ENCODE measurements at places on chromosomes 7 and 10.
A peak's percentile ranks its signal among the peaks of the same experiment; 100 is the strongest.

DNA sequence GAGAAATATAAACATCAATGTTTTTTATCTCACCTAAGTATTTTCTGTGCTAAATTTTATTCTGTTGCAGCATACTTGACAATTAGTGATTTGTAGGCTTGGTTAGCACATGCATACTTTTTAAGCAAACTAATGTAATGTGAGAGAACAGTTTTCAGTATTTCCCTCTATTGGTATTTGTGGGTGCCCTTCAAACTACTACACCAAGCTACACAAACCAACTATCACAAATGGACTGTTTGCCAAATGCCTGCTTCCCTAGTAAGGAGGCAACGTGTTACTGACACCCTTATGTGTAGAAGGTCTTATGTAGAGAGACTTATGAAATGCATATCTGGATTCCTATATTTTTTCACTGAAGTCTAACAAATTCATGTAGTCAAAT lies 98.4 kb upstream of the FZD1 start:
- DNase-seq = no peak

GRCh38 chr10:104033401-104033930 lies 52.2 kb downstream of the COL17A1 start:
- DNase-seq = no peak

DNA sequence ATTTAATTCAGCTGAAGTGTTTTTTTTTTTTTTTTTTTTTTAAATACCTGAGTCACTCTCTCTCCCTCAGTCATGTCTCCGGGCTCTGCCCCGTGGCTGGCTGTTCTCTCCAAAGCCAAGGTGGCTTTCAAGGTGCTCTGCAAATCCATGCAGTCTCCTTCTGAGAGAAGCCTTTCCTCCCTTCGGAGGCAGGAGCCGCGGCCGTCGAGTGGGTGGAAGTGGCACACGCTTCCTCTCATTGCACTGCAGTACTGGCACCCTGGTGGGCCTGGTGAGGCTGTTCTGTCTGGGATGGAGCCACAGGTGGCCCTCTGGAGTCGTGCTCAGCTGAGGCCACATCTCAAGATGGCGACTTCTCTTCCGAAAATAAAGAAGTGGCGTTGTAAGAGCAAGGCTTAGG lies 221.8 kb downstream of the GLRX3 start:
- no peak for DNase-seq

GRCh38 chr10:112765717-112766235 lies 184.3 kb upstream of the TCF7L2 start:
- DNase-seq = no peak

- no peak for DNase-seq
These were observed 83.0 kb upstream of the FAM180A start for GRCh38 chr7:135831455-135832195.

DNA sequence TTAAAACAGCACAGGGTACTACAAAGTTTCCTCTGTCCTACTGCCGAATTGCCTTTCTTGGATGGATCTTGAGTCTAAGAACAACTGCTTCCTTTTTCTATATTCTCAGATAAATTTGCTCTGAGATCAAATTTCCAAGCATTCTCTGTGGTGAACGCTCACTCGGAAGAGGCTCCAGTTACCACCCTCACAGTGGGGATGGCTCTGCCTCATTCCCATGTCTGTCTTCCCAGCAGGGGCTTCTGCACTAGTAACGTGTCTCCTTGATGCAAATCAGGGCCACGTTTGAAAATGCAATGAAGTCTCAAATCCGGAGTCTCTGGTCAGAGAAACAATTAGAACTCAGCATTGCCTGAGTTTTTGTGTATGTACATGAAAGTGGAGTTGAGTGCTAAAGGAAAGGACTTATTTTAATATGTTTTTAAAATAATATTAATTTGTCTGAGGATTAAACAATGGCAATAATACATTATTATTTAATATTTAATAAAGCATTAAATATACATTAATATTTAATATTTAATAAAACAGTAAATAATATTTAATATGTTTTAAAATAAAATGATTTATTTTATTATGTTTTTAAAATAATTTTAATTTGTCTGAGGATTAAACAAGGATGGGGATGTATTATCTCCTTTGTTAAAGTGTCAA lies 61.8 kb downstream of the INHBA start:
- no peak for DNase-seq

GRCh38 chr10:108051218-108051617 lies 886.7 kb upstream of the SORCS1 start:
- no peak for DNase-seq

GRCh38 chr10:84166620-84167288 lies 6.8 kb upstream of the GPR15LG start:
- no peak for DNase-seq

DNA sequence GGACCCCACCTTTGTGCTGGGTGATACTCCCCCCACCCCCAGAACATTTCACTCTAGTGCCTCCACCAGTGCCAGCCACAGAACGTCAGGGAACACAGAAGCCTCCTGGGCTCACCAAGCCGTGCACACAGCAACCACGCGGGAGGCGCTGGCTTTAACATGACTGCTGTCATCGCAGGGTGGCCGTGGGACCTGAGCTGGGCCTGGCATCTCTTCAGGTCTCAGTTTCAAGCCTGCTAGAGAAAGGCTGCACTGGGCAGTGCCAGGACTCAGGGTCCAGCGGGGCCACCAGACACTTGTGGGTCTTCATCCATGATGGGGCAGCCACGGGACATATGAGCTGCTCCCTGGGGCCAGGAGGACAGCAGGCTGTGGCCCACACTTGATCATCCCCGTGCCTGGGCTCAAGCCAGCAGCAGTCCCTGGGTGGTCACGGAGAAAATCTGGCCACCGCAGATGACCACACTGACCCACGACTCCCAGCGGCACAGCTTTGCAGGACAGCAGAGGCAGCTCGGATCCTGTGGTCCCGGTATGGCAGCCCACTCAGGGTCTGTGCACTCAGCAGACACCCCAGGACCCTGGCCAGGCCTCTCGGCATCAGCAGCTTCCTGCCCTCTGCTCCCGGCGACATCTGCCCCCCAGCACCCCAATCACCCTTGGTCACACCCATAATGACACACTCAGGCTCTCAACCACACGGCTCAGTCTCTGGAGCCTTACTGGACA lies 44.2 kb downstream of the CAMK2B start:
- DNase-seq = peak; percentile 26

DNA sequence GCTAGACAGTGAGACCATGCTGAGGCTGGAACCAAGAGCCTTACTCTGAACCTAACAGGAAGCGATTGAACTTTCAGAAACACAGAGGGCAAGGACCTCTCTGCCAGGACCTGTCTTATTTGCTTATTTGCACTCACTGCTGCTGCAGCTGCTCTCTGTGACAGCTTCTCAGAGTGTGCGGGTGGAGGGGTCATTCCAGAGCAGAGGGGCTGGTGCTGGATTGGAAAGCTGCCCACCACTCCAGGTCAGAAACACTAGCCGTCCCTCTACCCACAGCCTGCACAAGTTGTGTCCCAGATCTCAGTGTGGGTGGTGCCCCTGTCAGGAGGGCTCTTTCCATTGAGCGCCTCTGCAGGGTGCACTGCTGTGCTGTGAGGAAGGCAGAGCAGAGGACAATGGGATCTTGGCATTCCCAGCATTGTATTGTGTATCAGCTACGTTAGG lies 126.2 kb downstream of the CCNY start:
- no peak for DNase-seq

DNA sequence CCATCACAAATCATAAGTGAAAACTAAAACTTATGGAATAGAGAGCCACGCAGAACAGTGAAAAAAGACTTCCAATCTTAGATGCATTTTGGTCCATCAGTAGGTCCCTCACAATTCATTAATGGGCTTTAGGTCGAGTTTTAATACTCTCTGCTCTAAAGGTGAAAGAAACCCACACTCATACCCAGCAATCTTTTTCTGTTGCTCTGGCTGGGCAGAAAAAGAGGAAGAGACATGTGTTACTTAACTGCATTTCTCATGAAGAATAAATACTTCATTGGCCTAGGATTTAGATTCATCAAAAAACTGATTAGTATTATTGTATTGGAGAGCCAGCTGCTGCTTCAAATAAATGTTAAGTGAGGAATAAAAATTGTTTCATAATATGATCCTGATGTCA lies 645.7 kb downstream of the PHTF2 start:
- DNase-seq = no peak

DNA sequence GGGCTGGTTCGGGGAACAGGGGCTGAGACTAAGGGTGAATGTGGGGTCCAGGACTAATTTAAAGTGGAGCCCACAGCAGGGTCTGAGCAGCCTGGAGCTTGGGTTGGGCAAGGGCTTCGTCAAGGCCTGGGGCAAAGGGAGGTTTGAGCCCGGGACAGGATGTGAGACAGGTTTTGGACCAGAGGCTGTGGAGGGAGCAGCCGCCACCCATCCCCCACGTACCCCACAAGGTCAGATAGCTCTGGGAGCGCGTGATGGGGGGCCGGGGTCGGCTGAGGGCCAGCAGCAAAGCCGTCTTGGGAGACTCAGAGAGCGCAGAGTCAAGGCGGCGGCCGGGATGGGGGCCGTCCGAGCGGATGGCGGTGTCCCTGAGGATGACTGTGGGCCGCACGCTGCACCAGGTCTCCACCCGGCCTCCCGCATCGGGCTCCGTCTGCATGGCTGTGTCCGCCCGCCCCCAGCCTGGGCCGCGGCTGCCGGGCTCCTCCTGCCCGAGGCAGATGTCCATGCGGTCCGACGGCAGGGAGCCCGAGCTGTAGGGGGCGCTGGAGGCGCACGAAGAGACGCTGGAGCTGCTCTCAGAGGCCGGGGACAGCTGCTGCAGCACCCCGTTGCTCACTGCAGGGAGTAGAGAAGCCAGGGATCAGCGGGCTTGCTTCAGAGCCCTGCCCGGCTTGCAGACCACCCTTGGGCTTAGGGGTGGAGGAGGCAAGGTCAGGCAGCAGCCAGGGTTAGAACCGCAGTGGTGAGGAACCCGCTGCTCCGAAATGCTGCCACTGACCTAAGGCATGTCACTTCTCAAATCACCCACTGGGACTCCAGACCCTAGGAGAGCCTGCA lies 12.1 kb downstream of the PDZD7 start:
- peak; percentile 89 for DNase-seq

DNA sequence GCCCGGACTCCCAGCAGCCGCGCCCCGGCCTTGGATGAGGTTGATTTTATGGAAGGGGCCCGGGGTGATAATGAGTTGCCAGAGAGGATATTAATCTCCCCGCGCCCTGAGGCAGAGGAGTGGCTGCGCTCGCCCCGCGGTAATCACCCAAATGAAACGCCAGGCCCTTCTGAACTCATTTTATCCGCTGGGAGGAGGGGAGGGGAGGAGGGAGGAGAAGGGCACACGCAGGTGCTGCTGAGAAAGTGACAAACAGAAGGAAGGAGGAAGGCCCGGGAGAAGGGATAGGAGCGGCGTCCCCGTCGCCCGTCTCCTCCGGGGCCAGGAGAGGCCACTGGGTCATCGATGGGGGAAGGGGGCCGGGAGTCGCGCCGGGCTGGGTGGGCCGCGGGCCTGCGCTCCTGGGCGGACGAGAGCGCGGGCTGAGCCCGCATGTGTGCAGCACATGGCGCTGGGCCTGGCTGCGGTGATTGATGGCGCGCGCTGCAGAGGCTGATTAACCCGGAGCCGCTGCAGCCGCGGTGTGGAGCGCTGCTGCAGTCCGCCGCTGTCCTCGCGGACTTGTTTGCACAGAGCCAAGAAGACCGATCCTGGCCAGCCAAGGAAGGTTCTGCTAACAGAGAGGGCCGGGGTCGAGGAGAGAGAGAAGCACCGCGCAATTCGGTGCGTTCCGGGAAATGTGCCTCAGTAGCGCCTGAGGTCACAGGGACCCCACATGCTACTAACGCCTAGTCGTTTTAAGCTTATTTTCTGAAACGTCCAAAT lies 6.5 kb downstream of the MNX1 start:
- no peak for DNase-seq

- no peak for DNase-seq
These were observed 28.5 kb downstream of the GET4 start for GRCh38 chr7:904847-905246.

- DNase-seq = no peak
These were observed 22.5 kb upstream of the CHRM2 start for GRCh38 chr7:136845899-136846465.

- no peak for DNase-seq
These were observed 174.7 kb downstream of the GATA3 start for GRCh38 chr10:8229153-8229552.

- DNase-seq = no peak
These were observed 996 bp upstream of the C10orf90 start for GRCh38 chr10:126671402-126671975.

DNA sequence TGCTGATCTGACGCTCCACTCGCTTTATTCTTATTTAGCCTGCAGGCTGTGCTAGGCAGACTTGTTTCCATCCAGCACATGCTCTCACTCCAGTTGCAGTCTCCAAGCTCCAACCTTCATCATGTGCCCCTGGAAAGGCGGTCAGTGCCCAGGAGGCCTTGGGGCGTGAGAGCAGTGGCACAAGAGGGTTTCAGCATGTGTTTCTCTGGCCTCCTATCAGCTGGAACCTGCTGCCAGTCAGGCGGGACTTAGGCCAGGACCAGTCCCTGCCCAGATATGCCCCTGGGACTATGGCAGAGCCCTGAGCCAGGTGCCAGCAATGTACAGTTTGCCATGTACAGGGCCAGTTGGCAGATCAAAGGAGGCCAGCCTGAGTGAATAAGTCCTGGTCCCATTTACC lies 330.2 kb upstream of the FZD1 start:
- no peak for DNase-seq

GRCh38 chr7:120373174-120373573 lies 100.2 kb downstream of the KCND2 start:
- DNase-seq = no peak

- DNase-seq = no peak
These were observed 627.9 kb downstream of the SDK1 start for GRCh38 chr7:3928727-3929515.

DNA sequence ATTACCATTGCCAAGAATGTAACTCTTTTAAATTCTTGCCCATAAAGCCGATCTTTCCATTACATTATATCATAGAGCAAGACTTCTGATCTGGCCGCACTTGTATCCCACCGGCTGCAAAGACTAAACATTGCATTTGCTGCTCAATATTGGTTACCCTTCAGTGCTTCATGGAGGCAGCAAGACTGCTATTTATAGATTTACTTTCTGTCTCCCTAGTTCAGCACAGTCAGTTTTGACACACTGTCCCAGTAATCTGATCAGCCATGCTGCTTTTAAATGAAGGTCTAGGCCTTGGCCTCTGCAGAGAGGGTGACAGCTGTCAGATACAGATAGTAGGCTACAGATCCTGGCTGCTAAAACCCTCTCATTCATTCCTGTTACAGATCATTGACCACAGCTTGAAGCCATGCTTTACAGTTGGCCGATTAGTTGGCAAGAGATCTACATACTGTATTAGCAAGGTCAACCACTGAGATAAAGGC lies 562.6 kb upstream of the GALNT17 start:
- DNase-seq = no peak

GRCh38 chr7:119647286-119647685 lies 625.7 kb upstream of the KCND2 start:
- DNase-seq = no peak
